ENCODE measurements at places on chromosomes 3 and 15.

DNA sequence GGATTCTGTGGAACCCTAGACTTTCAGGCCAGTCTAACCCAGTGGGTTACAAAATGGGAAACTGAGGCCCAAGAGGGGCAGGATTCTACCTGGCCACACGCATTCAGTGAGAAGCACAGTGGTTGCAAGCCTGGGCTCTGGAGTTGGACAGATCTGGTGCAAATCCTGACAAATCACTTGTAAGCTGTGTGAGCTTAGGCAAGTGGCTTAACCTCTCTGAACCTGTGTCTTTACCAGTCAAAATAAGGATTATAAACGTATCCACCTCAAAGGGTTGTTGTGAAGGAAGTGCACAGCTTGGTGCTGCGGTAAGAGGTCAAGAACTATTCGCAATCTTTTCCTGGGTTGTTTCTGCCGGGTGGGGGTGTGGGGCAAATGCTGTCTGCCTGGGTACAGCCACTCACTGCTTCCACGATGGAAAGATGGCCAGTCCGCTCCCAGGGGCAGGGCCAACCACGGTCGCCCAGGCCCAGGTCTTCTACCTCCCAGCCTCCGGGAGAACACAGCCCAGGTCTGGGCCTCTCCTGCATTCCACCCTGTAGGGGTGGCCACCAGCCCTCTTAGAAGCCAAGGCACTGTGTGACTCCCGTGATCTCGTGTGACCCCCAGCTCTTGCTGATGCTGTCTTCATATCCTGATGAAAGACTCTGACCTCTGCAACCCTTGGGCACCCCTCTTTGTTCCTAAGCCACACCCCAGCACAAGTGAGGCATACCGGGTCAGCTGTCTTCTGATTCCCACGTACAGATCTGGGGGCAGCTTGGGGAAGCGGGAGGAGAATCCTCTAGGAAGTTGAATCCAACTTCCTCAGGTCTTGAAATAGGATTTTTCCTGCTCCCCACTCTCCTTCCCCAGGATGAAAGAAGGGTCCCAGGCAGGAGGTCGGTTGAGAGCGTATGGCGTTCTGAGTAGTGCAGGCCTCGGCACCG lies 1.5 kb downstream of the CHRNA3 start:
- DNase-seq, result no peak

- DNase-seq, result no peak
Measured at GRCh38 chr15:49900006-49900902, 218.8 kb downstream of the ATP8B4 start.

DNA sequence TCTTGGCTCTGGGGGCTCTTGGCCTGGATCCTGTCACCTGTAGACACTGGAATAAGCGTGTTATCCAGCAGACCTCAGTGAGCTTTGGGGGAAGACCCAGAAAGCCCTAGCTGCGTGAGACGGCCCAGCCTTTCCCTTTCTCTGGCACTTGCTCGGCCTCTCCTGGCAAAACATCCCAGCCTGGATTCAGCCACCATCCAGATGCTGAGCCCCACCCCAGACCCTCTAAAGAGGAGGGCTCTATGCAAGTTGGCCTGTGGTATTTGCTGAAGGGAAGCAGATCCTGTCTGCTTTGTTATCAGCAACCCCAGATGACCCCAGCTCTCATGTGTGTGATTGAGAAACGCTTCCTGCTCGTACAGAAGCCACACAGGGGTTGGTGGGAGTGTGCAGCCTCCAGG lies 267.2 kb downstream of the FAM43A start:
- no peak for DNase-seq

GRCh38 chr3:197734667-197735318 lies 1.9 kb downstream of the RUBCN start:
- DNase-seq, result no peak

DNA sequence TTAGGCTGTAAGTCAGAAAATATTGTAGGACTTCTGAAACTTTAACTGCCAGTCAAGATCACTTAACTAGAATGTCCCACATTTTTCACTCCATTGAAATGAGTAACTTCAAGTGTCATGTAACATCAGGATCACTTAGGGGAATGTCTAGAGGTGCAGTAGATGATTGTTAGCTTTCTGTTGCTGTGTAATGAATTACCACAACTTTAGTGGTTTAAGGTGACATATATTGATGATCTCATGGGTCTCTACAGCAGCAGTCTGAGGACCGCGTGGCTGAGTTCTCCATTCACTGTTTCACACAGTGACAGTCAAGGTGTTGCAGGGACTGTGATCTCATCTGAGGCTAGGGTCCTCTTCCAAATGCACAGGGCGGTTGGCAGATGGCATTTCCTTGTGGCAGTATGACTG lies 82.7 kb downstream of the SLC25A26 start:
- peak; percentile 36 for DNase-seq

DNA sequence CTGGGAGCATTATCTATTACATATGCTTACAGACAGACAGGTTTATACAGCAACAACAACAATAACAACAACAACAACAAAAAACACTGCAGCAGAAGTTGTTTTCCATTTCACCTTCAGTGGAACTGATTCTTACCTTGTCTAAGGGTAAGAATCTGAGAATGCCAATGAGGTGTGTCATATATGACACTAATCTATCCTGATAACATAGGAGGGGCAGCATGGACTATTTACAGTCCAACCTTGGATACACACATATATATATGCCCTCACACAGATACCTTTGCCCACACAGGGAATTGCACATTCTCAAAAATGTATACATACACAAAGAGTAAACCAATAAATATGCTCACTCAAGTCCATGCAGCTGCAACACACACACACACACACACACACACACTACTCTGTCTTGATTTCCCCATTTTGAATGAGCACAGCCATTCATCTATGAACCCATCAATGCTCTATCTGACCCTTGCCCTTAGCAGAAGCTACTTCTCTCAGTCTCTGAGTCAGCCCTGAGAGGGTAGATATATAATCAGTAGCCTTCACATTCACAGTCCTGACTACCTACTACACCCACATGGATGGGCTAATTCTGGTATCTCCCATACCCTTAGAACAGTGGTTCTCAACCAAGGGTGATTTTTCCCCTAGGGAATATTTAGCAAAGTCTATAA lies 9.7 kb upstream of the TRANK1 start:
- no peak for DNase-seq

GRCh38 chr15:62834686-62835329 lies 207.7 kb upstream of the TPM1 start:
- DNase-seq, result no peak

DNA sequence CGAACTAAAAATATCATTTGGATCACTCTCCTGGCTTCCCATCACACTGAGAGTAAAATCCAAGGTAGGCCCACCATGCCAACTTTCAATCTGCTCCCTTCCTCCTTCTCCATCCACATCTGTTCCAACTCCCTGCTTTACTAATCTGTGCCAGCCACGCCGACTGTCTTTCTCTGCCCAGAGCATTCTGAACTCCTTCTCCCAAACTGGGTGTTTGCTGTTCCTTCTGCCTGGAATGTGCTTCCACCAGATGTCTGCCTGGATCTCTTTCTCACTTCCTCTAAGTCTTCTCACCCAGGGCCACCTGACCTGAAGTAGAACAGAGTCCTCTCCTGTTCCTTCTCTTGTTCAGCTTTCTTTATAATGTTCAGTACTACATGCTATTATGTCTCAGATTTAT lies 5.6 kb upstream of the ARL8B start:
- DNase-seq, result no peak

DNA sequence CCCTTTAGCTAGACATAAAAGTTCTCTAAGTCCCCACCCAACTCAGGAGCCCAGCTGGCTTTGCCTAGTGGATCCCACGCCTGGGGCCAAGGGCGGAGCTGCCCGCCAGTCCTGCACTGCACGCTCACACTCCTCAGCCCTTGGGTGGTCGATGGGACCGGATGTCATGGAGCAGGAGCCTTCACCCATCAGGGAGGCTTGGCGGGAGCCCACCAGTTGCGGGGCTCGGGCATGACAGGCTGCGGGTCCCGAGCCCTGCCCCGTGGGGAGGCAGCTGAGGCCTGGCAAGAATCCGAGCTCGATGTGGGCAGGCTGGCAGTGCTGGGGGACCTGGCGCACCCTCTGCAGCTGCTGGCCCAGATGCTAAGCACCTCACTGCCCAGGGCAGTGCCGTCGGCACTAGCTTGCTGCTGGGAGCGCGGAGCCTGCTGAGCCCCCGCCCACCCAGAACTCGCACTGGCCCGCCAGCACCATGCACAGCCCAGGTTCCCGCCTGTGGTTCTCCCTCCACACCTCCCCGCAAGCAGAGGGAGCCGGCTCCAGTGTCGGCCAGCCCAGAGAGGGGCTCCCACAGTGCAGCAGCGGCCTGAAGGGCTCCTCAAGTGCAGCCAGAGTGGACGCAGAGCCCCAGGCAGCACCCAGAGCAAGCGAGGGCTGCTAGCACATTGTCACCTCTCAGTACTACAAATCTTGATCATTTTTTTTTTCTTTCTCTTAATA lies 391.4 kb upstream of the NDN start:
- no peak for DNase-seq

GRCh38 chr15:72136170-72137051 lies 18.2 kb downstream of the SENP8 start:
- no peak for DNase-seq

DNA sequence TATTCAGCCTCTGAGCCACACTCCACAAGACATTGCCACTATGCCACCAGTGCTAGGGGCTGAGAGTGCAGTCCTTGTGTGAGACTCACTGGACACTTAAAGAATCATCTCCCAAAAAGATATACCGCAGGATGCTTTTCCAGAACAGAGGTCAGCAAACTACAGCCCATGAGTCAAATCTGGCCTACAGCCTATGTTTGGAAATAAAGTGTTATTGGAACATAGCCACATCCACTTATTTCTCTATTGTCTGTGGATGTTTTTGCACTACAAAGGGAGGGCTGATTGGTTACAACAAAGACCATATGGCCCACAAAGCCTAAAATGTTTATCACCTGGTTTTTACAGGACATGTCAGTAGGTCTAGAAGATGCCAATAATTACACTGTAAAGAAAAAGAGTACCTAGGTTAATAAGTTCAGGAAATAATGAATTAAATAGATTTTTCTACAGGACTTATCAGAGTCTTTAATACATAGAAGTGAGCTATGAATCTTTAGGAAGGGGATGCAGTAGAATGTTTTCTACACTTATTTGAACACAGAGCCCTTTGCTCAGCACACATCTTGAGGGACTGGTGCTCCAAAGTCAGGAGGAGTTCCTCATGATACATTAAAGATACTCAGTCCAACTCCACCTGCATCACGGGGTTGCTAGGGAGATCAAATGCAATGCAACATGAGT lies 26.3 kb downstream of the SRGAP3 start:
- no peak for DNase-seq

- DNase-seq, result no peak
Measured at GRCh38 chr15:40161693-40162391, 973 bp downstream of the BUB1B start.

DNA sequence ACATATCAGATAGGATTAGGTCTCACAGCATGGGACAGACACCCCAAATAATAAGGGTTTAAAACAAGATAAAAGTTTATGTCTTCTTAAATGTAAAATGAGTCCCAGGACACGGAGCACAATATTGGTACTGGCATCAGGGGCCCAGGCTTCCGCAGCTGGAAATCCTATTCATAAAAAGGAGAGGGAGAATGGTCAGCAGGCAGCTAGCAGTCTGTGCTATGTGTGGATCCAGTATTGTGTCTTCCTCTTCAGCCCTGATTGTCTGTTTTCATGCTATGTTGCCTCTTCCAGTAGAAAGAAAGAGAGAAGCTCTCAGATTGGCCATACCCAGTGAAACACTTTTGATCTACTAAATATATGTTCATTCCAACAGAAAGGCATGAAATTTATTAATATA lies 319.3 kb upstream of the SLCO3A1 start:
- no peak for DNase-seq

- no peak for DNase-seq
Measured at GRCh38 chr15:89614164-89614563, 38.9 kb downstream of the TICRR start.

GRCh38 chr3:81354119-81354518 lies 407.3 kb downstream of the GBE1 start:
- no peak for DNase-seq

DNA sequence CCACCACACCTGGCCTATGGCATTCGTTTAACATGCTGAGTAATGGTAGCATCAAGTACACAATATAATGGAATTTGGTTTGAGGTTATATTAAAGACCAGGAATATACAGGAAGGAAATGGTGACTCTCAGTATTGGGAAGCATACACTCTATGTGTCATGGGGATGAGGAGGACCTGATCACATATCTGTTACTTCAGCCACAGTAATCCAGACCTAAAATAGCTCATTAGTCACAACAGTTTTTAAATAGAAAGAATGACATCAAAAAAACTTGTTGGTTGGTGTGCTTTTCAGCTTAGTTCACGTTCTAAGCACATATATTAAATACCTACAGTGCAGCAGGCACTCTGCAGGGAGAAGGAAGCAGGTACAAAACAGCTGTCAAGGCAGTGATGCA lies 52.5 kb upstream of the ATP2C1 start:
- no peak for DNase-seq

GRCh38 chr3:2511356-2511755 lies 412.7 kb downstream of the CNTN4 start:
- no peak for DNase-seq

- DNase-seq, result no peak
Measured at GRCh38 chr3:170564664-170565063, 21.2 kb downstream of the SLC7A14 start.

- DNase-seq, result no peak
Measured at GRCh38 chr15:71336671-71337070, 221.4 kb downstream of the THSD4 start.

- no peak for DNase-seq
Measured at GRCh38 chr3:45176912-45177311, 30.7 kb upstream of the CDCP1 start.

DNA sequence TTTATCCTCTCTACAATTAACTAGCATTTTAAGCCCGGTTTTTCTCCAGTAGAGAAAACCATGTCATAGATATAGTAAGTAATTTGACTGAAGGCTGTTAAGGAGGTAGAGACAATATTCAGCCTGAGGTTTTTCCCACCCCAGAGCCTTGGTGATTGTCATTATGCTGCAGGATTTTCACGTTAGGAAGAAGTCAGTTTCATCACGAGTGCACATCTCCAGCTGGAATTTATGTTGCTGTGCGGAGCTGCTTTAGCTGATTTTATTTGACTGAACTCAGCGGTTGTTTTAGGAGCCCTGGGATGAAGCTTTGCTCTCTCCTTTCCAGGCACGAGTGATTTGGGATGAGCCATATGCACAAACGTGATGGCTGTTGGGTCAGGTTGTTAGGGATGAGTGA lies 271.3 kb upstream of the RGMA start:
- no peak for DNase-seq

DNA sequence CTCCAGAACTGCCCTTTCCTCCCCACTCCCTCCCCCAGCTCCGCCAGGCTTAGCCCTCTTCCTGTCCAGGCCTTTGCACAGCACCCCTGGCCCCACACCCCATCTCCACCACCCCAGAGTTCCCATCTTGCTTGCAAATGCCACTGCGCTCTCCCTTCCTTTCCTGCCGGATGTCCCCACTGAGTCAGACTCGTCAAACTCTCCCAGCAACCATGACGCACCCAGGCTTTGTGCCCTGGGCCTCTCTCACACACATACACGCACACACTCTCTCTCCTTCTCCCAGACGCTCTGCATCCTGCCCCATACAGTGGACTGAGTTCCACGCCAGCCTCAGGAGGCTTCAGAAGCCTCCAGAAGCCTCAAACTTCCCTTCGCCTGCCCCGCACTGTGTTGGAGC lies 2.8 kb upstream of the CCDC9B start:
- no peak for DNase-seq

Data from activated CD4-positive, alpha-beta T cell treated with anti-CD3 and anti-CD28 coated beads, Interleukin-2, amount 50 U/mL, for 24 hours (primary cell).